ENCODE measurements at places on chromosomes 12 and 14.
A peak's percentile ranks its signal among the peaks of the same experiment; 100 is the strongest.

GRCh38 chr12:56987551-56988053 lies 18.7 kb downstream of the ZBTB39 start:
- peak; percentile 64 for DNase-seq

DNA sequence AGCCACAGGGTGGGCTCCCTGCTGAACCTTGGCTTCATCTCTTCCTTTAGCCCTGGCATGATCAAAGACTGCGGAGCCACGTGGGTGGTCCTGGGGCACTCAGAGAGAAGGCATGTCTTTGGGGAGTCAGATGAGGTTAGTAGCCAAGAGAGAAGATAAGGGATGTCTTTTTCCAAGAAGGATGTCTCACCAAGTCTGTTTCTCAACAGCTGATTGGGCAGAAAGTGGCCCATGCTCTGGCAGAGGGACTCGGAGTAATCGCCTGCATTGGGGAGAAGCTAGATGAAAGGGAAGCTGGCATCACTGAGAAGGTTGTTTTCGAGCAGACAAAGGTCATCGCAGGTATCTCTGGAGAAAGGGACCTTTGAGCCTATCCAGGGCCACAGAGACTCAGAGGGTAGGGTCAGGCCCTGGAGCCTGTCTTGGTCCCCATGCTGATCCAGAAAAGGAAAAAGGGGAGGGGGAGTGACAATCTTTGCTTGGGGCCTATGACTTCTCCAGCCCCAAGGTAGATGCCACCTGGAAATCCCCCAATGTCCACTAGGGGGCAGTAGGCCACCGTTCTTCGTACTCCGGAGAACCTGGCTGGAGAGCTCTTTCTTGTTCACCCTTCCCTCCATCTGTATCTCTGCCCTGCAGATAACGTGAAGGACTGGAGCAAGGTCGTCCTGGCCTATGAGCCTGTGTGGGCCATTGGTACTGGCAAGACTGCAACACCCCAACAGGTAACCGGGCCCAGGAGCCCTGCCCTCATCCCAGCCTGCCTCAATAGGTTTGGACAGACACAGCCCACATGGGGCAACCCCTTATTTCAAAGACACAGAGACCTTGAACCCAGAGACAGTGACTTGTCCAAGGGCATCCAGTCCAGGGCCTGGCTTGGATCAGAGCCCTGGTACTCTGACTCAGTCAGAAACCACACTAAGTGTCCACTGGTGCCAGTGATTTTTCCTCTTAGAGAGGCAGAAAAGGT lies 2.0 kb downstream of the TPI1 start:
- DNase-seq = peak; percentile 74

GRCh38 chr12:131905081-131905629 lies 10.7 kb downstream of the ULK1 start:
- no peak for DNase-seq

- no peak for DNase-seq
These were observed 27.1 kb downstream of the RASSF8 start for GRCh38 chr12:25985316-25986175.

DNA sequence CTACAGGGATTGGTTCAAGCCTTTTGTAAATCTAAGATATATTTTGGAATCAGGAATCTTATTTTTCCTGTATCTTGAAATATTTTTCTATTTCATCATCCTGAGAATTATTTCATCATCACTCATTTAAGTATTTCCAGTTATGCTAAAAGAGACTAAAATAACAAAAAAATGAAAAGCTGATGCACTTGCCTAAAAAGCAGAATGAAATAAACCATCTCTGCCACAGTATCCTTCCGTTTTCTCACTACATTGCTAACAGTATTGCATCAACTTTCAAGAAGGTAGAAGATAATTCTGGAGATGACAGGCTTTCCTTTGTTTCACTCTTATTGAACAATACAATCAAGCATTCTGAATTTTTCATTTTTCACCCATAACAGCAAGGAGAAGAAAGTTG lies 31.1 kb upstream of the EIF5 start:
- DNase-seq = no peak

DNA sequence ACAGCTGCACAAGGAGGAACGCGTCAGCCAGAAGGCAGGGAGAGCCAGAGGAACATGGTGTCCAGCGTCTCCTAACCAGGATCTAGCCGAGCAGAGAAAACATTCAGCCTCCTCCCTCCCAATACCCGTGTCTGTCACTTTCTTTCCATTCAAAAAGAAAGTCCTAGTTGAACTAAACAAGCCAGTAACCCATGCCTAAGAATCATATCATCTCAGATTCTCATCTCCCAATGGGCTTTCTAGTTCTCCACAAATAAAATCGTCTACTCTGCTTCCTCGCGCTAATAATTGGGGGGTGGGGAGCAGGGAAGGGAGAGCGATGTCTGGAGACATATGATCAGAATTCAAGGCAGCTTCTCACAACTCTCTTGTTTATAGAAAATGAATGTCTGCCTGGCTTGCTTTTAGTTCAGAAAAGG lies 7.4 kb downstream of the NKX2-1 start:
- no peak for DNase-seq

GRCh38 chr12:111438481-111438880 lies 32.8 kb downstream of the SH2B3 start:
- peak; percentile 19 for DNase-seq

DNA sequence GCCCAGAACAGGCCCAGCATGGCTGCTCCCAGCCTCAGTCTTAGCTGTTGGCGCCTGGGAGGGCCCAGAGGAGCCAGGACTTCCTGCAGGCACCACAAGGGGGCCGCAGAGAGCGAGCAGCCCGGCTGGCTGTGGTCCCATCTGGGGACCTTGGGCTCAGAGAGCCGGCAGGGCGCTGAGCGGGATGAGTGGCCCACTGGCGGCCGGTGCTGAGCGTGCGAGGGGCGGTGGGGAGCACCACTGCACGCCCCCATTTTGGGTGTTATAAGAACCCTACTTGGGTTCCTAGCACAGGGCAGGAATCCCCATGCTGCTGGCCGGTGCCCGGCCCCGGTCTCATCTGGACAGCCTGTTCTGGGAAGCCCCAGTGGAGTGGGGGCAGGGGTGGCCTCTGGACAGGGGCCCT lies 25.9 kb upstream of the CRIP2 start:
- peak; percentile 35 for DNase-seq

GRCh38 chr14:90456551-90456950 lies 59.7 kb downstream of the CALM1 start:
- no peak for DNase-seq
